ENCODE measurements at places on chromosomes 4 and X.
A peak's percentile ranks its signal among the peaks of the same experiment; 100 is the strongest.

- peak; percentile 10 for DNase-seq
Observed at GRCh38 chrX:53190363-53190960, 34.5 kb downstream of the KDM5C start.

DNA sequence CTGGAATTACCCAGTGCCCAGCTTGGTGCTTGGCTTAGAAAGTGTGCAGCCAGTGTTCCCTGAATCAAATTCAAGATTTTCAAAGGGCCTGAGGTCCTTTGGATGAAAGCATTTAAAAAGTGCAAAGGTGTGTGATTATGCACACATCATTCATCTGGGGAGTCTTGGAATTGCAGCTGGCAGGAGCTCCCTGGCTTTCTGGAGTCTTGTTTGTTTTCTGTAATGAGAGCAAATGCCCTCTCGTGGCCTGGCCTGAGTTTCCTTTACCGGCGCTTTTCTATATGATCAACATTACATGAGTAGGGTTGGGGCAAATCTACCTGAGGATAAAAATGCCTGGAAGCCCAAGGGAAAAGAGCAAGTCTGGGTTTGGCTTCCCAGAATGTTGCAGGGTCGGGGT, 24.6 kb upstream of the SORCS2 start:
- no peak for DNase-seq

- peak; percentile 22 for DNase-seq
Observed at GRCh38 chr4:6178757-6179156, 21.6 kb downstream of the JAKMIP1 start.

DNA sequence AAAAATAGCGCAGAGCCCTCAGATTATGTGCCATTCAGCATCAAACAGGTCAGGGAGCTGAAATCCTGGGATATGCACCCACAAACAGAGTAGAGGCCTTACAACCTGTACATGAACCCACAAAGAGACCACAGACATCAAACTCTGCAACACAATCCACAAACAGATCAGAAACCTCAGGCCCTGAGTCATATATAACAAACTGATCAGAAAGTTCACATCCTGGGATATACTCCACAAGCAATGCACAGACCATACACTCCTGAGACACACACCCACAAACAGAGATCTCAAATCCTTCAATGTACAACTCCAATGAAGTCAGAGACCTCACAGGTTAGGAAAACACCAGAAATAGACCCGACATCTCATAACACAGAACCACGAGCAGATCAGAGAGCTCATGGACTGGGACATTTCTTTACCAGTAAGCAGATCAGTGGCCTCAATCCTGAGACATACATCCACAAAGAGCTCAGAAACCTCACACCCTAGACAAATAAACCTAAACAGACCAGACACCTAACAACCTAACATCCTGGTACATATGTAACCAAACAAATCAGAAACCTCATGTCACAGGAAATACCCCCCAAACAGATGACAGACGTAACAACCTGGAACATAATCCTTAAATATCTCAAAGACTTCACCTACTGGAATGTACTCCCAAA, 24.2 kb downstream of the SUV39H1 start:
- DNase-seq: no peak

DNA sequence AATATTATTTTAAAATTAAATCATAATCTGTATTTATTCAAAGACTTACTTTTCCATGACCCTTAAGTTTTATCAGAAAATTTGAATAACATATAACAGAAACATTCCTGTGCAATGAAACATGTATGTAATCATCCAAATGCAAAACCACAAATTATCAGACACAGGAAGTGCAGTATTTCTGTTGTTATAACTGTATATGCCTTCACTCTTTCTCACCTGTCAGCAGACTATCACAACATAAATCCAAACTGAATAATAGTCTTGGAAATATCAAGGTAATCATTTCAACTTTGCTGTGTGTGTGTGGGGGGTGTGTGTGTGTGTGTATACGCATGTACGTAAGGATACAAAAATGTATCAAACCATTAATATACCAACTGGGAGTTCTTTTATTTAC, 285.9 kb downstream of the SLC7A11 start:
- peak; percentile 50 for DNase-seq

DNA sequence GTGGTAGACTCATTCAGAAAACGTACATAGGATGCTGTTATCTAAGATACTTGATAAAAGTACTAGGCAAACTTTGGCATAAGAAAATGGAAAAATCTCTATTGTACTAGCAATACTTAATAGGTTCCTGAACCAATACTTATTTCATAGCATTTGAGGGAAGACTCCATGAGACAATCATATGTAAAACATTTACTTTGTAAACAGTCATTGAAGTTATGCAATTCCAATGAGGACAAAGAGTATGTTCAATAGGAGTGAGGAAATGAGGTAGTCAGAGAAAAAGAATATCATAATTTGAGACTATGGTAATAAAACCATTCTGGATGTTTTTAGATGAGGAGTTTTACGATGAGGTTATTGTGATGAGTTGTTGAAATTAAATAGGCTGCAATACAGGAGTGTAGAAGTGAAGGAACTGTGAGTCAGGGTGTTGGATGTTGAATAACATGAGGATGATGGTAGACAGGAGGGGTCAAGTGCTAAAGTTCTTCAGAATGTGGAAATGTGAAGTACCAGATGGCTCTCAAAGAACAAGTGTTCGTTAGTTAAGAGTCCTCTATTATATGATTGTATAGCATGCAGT, 397.9 kb downstream of the PPP3CA start:
- DNase-seq: peak; percentile 40

GRCh38 chrX:123263747-123264146, 79.7 kb downstream of the GRIA3 start:
- DNase-seq: no peak

DNA sequence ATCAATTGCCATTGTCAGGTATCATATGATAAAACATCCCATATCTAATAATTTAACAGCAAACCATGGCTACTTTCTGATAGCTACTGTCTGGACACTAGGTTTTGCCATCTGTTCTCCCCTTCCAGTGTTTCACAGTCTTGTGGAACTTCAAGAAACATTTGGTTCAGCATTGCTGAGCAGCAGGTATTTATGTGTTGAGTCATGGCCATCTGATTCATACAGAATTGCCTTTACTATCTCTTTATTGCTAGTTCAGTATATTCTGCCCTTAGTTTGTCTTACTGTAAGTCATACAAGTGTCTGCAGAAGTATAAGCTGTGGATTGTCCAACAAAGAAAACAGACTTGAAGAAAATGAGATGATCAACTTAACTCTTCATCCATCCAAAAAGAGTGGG, 7.0 kb downstream of the NPY5R start:
- DNase-seq: no peak

GRCh38 chrX:22527302-22527701, 254.6 kb downstream of the CBLL2 start:
- no peak for DNase-seq

DNA sequence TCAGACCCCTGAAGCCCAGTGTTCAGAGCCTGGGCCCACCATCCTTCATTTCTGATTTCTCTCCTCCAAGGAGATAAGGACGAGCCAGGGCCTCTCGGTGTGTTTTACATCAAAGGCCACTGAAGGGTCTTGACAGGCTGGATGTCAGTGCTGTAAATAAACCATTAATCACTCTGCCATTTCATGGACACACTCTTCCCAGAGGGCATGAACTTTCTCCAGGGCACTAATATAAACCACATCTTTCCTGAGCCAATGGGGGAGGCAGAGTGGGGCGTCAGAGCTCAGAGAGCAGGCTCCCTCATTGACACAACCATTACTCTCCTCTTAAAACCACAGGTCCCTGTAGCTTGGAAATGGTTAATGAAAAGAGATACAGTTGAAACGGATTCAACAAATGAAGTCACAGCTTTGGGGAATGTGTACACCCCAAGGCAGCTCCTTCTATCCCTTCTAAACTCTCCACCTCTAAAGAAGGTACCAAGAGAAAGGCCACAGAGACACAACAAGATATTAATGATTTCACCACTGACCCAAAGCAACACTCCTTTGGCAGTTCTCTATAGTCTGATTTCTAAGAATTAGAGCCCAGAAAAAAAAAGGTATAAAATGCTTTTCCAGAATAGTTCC, 200.6 kb downstream of the CHIC2 start:
- DNase-seq: no peak

- no peak for DNase-seq
Observed at GRCh38 chr4:95610061-95610569, 61.3 kb upstream of the UNC5C start.

Data from GM23248 (cell line).